ENCODE measurements at places on chromosomes 1 and 21.

DNA sequence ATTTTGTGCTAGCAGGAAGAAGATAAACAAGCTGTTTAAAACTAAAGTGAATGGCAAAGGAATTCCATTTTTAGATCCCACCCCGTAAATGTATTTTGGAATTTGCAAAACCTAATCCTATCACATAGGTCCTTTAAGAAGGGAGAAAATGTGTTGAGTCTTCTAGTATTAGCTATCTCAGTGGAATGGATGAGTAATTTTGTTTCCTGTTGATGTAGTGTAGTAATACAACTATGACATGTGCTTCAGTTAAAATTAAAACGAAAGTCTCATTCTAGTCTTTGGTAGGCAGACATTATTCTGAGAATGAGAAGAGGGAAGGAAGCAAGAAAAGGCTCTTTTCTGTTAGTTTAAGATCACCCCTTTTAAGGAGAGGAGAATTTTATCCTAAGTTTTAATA is 265.9 kb upstream of the C1orf105 start:
- no peak for DNase-seq

- no peak for DNase-seq
Observed at GRCh38 chr1:183103147-183103546, 79.9 kb downstream of the LAMC1 start.

- DNase-seq, result no peak
Observed at GRCh38 chr1:157584503-157584902, 13.4 kb downstream of the FCRL4 start.

- DNase-seq, result no peak
Observed at GRCh38 chr1:233982827-233983518, 78.5 kb downstream of the SLC35F3 start.

GRCh38 chr1:63984257-63984929 is 210.6 kb downstream of the ROR1 start:
- DNase-seq, result no peak

DNA sequence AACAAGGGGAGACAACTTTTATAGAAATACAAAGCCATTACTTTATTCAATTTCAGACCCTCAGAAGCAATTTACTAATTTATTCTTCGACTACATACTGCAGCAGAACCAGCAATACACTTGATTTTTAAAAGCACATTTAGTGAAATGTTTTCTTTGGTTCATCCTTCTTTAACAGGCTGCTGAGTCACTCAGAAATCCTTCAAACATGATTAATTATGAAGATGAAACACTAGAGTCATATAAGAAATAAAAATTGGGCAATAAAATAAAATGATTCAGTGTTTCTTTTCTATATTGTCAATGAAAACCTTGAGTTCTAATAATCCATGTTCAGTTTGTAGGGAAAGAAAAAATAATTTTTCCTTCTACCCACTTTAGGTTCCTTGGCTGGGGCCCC is 47.0 kb downstream of the CHML start:
- no peak for DNase-seq

GRCh38 chr1:41723786-41724185 is 194.9 kb downstream of the HIVEP3 start:
- no peak for DNase-seq

DNA sequence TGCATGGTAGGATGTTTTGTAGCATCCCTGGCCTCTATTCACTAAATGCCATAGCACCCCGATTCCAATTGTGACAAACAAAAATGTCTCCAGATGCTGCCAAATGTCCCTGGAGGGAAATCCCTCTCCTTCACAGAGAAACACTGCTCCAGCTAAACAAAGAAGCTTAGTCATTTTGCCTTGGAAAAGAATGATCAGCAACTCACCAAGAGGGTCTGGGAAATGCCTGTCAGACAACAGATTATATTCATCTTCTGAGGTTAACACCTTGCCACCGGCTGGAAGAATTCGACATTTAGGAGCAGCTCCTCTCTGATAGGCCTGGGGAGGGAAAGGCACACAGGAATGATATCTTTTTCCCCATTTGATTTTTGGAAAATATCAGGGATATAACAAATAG is 84.4 kb downstream of the NIBAN1 start:
- DNase-seq, result no peak

- DNase-seq, result peak; percentile 88
Observed at GRCh38 chr1:147545133-147545532, 3.8 kb downstream of the BCL9 start.

DNA sequence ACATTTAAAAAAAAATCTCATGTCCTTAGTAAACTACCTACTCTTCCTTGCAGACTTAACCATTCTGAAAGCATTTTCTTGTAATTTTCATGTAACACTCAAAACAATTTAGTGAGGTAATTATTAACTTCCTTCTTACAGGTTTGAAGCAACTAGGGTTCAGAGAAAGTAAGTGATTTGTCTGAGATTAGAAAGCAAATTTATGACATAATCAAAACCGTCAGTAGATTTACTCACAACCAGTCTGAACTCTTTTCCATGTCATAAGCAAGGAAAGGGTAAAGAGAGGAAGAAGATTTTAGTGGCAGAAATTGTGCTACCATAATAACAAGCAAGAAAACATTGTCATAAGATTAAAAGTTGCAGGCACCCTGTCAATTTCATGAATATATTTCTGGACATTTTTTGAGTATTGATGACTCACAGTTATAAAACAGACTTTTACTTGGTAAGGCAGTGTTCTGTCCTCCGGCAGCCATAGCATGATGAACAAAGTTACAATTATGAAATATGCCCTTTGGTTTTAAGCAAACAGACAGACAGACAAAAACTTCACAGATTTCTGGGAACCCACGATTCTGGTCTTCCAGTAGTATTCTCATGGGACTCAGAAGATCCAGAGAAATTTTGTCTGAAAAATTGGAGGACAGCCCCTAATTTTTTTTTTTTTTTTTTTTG is 707.2 kb downstream of the RWDD3 start:
- DNase-seq, result no peak

DNA sequence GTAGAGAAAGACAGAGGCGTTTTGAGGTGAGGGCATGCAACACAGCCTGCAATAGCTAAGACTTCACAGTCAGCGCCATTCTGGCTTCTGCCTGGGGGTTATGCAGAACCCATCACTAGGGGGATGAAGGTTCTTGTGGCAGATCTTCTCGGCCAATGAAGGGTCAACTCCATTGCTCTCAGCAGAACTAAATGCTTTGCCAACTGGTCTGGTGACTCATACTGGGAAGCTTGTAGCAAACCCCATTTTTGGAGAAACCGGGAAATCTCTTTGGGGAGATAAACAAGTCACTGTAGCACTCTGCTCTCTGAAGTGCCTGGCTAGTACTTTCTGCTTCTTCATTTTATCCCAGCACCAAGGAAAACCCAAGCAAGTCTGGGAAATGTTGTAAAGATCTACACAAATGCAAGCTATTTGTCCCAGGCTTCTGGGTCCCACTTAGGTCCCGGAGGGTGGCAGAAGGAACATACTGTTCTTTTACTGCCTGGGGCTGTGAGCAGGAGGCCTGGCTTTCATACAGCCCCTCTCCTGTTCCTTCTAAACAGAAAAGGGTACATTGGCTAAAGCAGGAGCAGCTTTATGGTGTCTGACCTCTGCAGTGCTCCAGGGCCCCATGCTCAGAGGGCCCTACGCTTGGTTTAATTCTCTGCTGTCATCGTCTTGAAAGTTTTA is 28.8 kb downstream of the SHISA4 start:
- no peak for DNase-seq

Data from stimulated activated CD8-positive, alpha-beta memory T cell treated with anti-CD3 and anti-CD28 coated beads, Interleukin-7, amount 100 ng/mL, for 48 hours (primary cell).